ENCODE measurements at places on chromosomes 12 and 14.

GRCh38 chr12:131692431-131692830, 18.5 kb upstream of the SFSWAP start:
- DNase-seq = no peak

DNA sequence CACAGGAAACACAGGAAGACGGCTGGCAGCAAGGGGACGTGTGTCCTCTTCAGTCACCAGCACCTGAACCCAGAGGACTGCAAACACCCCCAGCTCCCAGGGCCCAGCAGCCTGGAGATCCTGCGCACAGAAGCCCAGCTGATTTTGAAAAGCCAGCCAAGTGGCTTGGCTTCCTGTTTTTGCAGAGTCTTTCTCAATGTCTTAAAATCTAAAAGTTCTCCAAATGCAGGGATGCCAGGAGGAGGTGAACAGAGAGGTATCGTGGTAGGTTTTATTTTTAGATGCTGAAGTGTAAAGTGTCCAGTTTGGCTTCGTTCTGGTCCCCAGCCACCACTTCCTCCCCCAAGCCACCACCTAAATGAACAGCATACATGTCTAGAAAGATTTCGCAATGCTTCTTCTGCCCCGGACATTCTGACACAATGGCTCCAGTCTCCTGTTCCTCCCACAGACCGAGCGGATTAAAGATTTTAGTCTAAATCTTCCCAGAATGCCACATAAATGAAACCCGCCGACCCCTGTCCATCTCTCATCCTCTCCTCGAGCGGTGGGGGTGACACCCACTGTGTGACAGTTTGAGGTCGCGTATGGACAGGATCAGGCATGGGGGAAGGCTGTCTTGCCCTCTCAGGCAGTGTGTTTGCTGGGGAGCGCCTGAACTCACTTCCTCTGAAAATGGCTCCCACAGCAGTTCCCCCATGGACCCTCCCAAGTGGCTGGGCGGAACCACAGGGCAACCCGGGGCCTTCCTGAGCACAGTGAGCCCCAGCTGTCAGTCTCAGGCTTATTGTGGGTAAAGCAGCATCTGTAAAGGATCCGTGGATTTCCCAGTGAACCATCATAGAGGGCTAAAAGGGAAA, 41.6 kb downstream of the ITPK1 start:
- no peak for DNase-seq

GRCh38 chr12:132079200-132079599, 64.9 kb downstream of the DDX51 start:
- no peak for DNase-seq

- no peak for DNase-seq
Observed at GRCh38 chr14:96987086-96987474, 189.9 kb downstream of the VRK1 start.

- DNase-seq = no peak
Observed at GRCh38 chr14:77106666-77107065, 8.6 kb downstream of the CIPC start.

- no peak for DNase-seq
Observed at GRCh38 chr12:56991319-56992246, 14.8 kb downstream of the ZBTB39 start.
